ENCODE measurements at places on chromosomes 6 and 20.

GRCh38 chr6:10963113-10963512, 76.3 kb downstream of the SYCP2L start:
- no peak for DNase-seq

GRCh38 chr6:155505608-155505989, 50.0 kb upstream of the NOX3 start:
- no peak for DNase-seq

GRCh38 chr20:45117581-45117980, 2.6 kb upstream of the WFDC5 start:
- no peak for DNase-seq

DNA sequence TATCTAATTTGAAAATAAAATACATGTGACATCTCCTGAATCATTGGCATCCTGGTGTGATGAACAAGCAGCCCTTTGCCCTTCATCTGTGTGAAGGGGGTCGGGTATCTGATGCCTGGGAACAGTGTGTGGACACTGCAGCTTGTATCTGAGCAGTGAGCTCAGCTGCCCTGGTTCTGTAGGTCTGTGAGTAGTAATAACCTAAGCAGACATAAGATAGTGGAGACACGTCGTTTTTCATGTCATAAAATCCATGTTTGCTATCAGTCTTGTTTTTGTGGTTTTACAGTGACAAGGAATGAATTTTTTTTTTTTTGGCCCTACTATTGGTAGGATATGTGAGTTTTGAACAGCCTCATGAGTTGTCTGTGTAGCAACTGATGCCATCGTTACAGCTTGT, 133.0 kb downstream of the JARID2 start:
- DNase-seq = no peak

DNA sequence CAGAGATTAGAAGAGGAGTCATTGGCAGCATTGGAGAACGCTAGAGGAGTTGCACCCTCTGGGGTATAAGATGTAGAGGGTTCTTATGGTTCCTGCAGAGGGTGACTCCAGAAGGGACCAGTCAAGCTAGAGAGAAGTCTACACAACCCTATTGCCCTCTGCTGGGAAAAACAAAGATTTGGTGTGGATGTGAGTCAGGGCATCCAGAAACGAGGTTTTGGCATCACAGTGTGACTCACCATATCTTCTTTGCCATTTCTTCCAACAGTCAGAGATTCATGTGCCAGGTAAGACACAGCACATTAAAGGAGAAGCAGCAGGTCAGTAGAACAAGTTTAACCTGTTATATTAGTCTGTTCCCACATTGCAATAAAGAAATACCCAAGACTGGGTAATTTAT, 598.8 kb downstream of the MAFB start:
- no peak for DNase-seq

- DNase-seq = no peak
Measured at GRCh38 chr6:4773181-4773580, 3.0 kb upstream of the CDYL start.

GRCh38 chr6:26017632-26017966, 55.0 kb downstream of the TRIM38 start:
- peak; percentile 80 for DNase-seq

DNA sequence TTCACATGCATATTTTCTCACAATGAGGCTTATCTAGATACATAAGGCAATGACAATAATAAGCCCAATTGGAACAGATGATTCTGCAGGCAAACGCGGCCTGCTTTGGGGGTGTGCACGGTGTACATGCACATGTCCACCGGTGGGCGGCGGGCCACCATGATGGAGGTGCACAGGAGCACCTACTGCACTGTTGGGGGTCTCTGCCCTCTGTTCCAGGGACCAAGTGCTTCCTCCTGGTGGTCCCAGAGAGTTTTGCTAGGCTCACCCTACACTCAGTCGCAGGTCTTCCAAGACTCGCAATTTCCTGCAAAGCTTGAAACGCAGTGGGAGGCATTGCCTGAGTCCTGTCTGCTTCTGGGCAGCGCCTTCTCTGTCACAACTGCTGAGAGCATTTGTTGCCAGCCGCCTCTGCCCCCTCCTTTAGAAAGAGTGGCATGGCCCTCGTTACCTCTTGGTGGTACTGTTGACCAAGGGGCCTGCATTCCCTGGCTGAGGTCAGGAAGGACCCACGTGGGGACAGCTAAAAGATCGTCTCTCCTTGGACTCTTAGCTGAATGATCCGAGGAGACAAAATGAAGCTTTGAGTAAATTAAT, 135.3 kb downstream of the ERMARD start:
- no peak for DNase-seq

- DNase-seq = no peak
Measured at GRCh38 chr6:137919837-137920730, 53.0 kb downstream of the TNFAIP3 start.

DNA sequence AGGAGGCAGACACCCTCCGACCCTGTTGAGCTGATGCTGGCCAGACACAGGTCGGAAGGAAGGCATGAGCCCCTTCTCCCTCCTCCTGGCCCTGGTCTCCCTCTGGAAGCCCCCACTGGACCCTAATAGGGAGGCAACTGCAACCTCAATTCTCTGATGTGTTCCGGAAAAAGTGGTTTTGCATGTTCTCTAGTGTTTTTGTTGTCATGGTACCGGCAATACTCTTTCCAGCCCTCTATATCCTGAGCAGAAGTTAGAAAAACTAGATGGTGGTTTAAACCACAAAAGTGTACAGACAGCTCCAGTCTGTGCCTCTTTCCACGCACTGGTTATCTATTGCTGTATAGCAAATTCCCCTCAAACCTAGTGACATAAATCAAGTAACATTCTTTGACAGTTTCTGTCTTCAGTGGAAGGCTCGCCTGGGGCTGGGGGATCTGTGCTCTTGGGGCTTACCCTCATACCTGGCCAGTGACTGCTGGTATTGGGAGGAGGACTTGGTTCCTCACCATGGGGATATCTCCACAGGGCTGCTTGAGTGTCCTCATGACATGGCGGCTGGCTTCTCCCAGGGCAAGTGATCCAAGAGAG, 37.0 kb downstream of the SYTL3 start:
- DNase-seq = peak; percentile 7

DNA sequence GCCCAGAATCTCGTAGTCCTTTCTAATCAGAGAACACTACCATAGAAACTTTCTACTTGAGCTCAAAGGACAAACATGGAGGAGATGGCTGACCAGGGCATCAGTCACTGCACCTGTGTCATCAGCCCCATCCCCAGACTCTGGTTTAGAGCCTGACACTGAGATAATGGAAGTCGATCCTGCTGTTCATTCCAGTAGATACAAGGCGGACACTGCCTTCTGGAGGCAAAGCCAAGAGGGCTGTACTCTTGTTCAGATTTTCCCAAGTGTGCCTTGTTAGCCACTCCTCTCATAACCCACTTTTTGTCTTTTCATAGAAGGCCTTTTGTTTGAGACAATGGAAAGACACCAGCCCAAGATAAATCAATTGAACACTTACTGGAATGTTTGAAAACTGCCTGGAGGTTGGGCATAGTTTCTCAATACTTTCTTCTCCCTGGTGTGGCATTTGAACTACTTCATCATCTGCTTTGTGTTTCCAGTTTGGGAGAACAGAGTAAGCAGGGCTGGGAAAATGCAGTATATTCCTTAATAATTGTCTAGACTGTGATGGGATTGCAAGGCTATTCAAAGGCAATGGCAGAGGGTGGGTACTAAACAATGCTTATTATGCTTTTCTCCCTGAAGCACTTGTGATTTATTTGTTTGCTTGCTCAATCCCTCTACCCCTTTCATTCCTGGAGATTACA, 99.7 kb downstream of the CLIC5 start:
- DNase-seq = no peak

DNA sequence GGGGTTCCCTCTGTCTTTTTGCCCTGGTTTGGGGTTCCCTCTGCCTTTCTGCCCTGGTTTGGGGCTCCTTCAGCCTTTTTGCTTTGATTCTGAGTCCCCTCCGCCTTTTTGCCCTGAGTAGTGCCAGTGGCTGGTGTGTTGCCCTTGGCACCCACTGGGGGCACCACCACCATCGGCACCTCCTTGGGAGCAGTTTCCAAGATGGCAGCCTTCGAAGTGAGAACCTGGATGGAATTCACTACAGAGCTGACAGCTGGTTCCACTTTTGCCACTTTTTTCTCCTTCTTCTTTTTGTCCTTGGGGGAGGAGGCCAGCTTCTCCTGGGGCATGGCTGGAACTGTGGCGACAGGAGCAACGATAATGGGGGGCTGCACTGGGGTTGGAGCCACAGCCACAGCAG, 22.2 kb downstream of the RRBP1 start:
- DNase-seq = no peak

DNA sequence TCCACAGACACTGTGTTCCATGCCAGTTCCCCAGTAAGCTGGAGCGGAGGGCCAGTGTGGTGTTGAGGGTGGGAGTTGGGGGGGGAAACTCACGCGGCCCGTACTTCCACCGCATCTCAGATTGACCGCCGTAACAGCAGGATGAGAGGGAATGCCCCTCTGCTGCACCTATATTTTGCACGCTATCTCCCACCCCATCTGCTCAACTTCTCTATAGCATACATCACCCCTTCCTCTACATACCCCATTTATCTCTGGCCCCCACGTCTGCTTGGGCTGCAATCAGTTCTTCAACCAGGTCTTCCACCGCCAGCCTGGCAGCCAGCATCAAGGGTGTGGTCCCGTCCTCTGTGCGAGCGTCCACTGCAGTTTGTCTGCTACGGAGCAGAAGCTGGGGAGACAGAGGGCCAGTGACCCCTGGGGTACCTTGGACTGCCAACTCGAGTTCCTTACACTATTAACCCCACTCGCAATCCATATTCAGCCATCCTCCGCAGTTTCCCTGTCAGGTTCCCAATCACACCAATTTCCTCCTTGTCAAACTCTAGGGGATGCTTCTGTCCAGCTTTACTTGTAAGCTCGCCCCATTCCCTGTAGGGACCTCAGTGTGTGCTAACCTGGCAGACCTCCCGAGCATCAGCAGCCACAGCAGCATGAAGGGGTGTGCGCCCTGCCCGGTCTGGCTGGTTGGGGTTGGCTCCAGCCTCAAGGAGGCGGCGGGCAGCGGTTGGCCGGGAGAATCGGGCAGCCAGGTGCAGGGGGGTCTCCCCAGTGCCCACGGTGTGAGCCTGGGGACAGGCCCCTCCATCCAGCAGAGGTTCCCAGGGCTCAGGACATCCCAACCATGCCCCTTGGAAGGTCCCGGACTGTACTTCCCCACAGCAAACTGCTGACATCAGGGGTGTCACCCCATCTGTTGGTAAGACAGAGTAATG, 4.5 kb upstream of the GPSM3 start:
- no peak for DNase-seq
